Endodermal cell (in vitro differentiated cells): ENCODE measurements at places on chromosomes 13 and 19. TPM values are rescaled to one million over a fixed set of nuclear protein-coding genes. Genes with fewer than 3 reads are reported as not detected.

DNA sequence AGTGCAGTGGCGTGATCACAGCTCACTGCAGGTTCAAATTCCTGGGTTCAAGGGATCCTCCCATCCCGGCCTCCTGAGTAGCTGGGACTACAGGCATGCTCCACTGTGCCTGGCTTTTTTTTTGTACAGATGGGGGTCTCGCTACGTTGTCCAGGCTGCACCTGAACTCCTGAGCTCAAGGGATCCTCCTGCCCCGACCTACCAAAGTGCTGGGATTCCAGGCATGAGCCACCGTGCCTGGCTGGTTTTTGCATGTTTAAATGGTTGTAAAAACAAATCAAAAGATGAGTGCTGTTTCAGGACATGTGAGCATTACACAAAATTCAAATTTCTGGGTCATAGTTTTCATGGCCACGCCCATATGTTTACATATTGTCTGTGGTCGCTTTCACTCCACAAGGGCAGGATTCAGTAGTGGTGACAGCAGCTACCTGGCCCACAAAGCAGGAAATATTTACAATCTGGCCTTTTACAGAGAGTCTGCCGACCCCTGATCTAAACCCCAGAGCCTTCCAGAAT is 5.3 kb downstream of the MATK start:
- no peak for DNase-seq

GRCh38 chr19:47020992-47021496 is 1.4 kb downstream of the NPAS1 start:
- peak; percentile 83 for DNase-seq

The ATF5 gene
- 12.0 and 13.1 TPM in 2 replicates for total RNA-seq

The ZNF296 gene
- total RNA-seq, result 2.1 to 114 TPM (median 2.9 TPM) in 3 replicates

The ZNF414 gene
- 22.6 to 32.6 TPM (median 27.7 TPM) in 3 replicates for total RNA-seq

The GZMM gene
- not detected in 2 replicates for total RNA-seq

- DNase-seq, result no peak
Measured at GRCh38 chr13:35906636-35907035, 224.5 kb downstream of the DCLK1 start.

GRCh38 chr13:77056382-77056781 is 29.4 kb upstream of the FBXL3 start:
- no peak for DNase-seq

GRCh38 chr13:95411428-95412040 is 110.3 kb upstream of the ABCC4 start:
- no peak for DNase-seq

DNA sequence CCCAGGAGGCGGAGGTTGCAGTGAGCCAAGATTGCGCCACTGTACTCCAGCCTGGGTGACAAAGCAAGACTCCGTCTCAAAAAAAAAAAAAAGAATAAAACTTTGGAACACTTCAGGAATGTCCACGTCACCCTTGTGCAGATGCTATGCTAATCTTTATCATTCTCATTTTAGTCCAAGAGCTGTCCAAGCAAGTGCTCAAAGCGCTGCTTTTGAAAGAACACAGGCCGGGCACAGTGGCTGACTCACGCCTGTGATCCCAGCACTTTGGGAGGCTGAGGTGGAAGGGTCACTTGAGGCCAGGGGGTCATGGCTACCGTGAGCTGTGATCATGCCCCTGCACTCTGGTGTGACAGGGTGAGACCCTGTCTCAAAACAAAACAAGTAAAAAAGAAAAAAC is 11.1 kb upstream of the UQCR11 start:
- no peak for DNase-seq

The PABPC3 gene
- total RNA-seq, result 0.35 and 0.38 TPM in 2 replicates

The PRSS57 gene
- total RNA-seq, result not detected in 3 replicates

DNA sequence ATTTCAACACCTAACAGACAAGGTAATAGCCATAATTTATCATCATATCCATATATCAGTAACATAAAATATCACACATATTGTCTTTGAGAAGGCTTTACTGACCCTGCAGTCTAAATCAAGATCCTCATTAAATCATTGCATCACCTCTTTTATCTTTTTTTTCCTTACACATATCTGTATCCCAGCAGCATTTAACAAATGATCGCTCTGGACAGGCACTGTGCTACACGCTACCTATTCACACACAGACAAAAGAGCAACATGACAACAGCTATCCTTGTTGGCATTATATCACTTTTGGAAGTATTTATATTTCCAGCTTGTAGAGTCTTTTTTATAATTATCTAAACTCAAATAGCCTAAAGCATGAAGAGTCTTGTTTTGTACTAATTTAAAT is 73.3 kb upstream of the NBEA start:
- DNase-seq, result no peak

GRCh38 chr13:43046259-43046658 is 22.9 kb downstream of the DNAJC15 start:
- DNase-seq, result no peak

GRCh38 chr13:43057653-43058317 is 34.4 kb downstream of the DNAJC15 start:
- DNase-seq, result peak; percentile 71

GRCh38 chr19:18292810-18293641 is 11.6 kb upstream of the JUND start:
- peak; percentile 97 for DNase-seq

DNA sequence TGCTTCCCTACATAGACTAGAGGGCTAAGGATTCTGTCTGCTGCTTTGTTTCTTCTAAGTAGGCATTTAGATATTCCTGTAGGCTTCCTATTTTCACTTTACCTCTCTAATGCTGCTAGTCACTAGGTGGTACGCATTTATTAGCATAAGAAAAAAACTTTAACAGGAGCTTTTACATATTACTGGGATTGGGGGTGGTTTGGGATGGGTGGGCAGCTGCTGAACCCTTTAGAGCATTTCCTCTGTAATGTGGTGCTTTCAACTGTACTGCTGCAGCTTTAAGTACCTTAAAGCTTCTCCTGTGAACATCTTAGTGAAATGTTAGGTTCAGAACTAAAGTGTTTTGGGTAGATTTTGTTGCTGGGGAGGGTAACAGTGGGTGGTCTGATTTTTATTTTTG is 92.6 kb downstream of the ZNF486 start:
- peak; percentile 66 for DNase-seq

GRCh38 chr19:38145623-38146022 is 78.4 kb downstream of the DPF1 start:
- no peak for DNase-seq

- DNase-seq, result peak; percentile 37
Measured at GRCh38 chr13:113369881-113370280, 6.0 kb upstream of the GRTP1 start.

The SHC2 gene
- 74.3 and 93.0 TPM in 2 replicates for total RNA-seq

The PSG6 gene
- total RNA-seq, result not detected in 3 replicates

The LILRA1 gene
- total RNA-seq, result not detected in 2 replicates
